ENCODE measurements at places on chromosomes 7 and 10.

DNA sequence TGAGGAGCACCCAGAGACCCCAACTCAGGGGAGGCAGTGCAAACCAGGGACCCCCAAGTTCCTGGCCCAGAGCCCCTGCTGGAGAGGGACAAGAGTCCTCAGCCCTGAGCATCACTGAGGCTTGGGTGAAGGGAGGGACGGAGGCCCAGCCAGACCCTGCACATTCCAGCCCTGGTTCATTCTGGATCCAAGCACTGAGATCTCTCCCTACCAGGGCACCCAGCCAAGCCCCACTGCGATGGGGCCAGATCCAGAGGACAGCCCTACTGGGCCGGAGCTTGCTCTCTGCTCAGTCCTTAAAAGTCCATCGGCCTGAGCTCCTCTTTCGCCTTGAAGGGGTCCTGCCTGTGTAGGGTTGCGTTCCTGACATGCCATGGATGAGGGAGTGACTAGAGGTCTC is 40.5 kb upstream of the RABGEF1 start:
- no peak for DNase-seq

DNA sequence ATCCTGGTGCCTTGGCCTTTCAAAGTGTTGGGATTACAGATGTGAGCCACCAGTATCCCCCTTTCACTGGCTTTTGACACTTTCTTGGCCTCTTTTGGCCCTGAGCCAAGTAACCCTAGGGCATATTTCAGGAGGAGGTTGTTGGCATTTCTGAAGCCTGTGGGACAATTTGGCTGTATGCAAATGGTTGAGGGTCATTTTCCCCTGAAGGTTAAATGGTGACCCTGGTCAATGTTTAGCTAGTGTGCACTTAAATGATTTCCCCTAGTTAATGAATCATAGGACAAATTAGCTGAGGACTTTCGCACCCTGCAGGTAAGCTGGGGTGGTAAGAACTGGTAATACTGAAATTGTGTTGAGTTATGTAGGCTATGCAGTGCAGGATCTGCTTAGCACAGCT is 660.5 kb downstream of the LRMDA start:
- DNase-seq, result no peak

DNA sequence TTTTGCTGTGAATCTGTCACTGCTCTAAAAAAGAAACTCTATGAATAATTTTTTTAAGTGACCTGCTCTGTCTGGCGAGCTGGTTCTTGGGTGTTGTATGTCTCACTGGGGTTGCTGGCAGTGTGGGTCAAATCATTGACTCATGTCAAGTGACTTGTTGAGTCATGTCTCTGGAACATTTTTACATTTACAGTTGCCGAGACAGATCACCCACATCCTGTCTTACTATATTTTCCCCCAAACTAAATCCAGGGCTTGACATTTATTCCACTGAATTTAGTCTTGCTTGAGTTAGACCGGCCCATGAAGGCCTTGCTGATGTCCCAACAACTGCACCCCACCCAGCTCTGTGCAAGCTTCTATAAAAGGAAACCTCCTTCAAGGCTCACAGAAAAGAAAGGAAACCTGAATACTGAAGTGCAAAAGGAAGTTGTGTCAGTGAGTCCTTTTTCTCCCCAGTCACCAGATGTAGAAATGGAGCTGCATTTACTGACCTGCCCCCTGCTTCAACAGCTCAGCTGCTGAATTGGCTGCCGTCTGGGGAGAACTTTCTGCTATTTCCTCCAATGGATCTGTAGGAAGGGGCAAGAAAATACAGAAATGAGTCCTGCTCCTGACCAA is 290.3 kb downstream of the TNS3 start:
- DNase-seq, result no peak

GRCh38 chr10:60230892-60231291 is 158.8 kb downstream of the ANK3 start:
- no peak for DNase-seq

DNA sequence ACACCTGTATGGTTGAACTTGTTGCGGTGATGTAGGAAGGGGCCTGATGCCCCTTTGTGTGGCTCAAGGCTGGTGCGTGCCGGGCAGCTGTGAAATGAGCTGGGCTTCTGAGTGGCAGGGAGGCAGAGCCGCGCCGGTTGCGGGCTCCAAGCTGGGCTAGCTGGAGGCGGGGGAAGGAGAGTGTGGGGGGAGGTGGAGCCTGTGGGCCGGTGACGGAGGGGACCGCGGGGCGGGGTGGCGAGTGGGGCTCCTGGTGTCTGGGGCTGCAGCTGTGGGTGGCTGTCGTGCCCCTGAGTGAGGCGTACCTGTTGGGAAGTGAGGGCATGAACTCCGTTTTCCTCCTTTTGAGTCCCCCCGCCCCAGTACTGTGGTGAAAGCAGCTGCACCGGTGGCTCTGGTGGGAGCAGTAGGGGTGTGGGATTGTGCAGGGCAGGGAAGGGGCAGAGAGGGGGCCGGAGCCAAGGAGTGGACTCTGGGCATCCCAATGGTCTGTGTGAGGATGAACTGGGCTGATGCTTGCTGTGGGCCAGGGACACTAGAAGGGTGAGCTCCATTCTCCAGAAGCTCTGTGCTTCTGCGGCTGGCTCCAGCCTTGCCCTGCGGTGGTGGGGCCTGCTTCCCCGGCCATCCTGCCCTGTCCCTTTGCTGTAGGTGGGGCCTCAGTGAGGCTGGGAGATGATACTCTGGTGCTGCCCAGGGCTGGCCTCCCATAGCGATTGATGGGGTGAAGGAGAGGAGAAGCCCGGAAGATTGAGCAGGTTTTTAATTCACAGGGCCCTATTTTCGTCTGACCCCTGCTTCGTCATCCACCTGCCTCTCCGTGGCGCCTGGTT is 41.7 kb downstream of the INPP5A start:
- DNase-seq, result no peak

DNA sequence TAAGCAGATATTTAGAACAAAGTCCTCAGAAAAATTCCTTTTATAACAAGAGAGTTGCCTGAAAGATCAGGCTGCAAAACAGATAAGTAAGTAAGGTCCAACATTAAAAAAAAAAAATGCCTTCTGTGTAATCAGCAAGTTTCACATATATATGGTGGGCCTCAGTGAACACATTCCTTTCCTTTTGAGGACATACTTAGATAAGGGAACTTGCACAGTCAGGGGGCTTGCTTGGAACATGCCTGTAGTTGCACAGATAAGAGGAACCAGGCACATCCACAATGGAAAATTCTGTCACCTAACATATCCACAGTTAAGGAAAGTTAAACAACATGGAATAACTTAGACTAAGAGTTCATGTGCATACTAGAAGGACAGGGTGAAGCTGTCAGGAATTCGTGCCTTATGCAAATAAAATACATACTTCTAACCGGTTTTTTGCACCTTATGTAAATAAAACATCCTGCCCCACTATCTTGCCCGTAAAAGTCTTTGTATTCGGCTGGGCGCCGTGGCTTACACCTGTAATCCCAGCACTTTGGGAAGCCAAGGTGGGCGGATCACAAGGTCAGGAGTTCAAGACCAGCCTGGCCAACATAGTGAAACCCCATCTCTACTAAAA is 257.3 kb downstream of the ZNF33B start:
- no peak for DNase-seq

DNA sequence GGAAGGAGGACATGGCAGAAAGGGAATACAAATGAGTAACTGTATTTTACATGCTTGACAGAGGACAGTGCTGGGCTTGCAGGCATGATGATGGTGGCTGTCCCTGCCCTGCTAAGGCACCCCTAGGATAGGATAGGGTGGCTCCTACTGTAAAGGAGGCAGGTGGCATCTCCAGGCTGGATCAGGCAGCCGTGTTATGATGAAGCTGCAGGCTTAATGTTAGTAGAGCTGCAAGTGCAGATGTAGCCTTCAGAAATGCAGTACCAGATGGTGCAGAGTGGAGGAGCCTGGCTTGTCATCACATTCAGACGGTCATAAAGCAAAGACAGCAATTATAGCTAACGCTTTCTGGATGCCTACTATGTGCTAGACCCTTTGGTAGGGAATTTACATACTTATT is 287.9 kb upstream of the PODXL start:
- no peak for DNase-seq

DNA sequence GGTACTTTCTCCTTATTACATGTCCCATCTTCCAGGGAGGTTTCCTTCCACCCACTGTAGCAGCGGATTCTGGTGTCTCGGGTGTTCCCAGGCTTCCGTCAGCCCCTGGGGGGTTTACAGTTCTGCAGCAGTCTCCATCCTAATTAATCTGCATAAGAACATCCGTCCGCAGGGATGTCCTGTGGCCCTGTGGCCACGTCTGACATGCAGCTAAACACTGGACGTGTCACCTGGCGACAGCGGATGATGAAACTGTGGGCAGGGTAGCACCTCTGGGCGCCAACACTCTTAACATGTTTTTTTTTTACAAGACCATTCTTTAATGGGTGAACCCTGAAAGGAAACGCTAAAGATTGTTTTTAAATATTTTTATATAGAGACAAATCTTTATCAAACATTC is 58.2 kb downstream of the DIP2C start:
- no peak for DNase-seq

GRCh38 chr10:28765641-28766040 is 88.3 kb downstream of the BAMBI start:
- no peak for DNase-seq

GRCh38 chr7:95389516-95389915 is 6.7 kb downstream of the PON3 start:
- no peak for DNase-seq

DNA sequence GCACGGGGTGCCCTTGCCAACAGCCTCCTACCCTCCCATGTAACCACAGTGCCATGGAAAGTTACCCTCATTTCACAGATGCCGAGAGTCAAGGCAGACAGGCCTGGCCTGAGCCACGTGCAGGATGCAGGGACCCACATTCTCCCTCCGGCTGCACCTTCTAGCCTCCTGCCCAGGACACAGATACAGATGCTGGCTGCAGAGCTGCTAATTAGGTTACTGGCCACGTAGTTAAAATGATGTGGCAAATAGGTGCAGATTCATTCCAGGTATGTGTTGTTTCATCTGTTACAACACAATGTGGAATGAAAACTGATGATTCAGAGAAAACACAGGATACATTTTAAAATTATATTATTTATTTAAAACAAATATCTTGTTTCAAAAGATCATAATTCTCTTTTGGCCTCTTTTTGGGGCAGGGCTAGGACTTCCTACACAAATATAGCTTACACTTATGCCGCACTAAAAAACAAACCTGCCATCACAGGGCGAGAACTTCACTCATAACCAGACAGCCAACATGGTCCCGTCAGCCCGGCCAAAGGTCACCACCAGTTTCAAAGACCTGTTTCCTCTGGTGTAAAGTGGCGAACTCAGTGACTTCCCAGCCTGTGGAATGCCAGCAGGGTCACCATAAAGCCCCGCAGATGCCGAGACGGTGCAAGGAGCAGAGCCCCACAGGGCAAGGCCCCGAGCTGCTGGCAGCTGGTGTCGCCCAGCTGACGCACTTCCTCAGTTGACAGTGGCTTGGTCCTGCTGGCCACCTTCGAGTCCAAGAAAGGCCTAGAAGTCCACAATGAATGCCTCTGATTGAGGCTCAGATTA is 83.5 kb downstream of the TNS3 start:
- DNase-seq, result no peak

DNA sequence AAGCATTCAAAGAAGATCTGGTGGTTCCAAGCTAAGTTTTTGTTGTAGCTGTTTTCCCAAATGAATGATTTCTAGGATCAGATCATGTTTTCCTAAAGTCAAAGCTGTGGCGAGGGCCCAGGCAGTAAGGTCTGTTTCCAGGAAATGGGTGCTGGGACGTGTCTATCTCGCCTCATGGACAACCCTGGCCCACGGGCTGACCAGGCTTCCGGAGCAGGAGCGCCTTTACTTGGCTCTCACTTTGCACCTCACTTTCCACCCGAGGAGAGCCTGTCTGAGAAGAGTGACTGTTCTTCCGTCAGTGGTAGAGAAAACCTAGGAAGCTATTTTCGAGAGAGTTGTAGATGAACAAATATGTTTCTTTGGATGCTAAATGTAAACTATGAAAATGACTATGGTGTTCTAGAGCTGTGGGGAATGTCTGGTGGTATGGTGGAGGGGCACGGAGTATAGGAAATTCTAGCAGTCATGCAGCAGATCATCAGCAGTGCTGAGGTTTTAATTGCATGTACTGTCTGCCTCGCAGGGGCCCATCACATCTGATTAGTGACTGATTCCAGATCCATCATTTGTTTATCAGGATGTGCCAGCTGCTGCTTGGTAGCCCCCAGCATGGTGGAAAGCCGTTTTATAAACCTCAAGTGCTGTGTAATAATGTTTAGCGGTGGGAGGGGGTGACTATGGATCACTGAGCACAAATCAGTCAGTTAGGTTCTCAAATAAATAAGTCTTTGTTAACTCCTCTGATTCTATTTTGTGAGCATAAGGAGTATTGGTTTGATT is 66.6 kb downstream of the VWC2 start:
- DNase-seq, result no peak
